GM18507 (cell line): ENCODE measurements at places on chromosomes 1 and 21.
A peak's percentile ranks its signal among the peaks of the same experiment; 100 is the strongest.

DNA sequence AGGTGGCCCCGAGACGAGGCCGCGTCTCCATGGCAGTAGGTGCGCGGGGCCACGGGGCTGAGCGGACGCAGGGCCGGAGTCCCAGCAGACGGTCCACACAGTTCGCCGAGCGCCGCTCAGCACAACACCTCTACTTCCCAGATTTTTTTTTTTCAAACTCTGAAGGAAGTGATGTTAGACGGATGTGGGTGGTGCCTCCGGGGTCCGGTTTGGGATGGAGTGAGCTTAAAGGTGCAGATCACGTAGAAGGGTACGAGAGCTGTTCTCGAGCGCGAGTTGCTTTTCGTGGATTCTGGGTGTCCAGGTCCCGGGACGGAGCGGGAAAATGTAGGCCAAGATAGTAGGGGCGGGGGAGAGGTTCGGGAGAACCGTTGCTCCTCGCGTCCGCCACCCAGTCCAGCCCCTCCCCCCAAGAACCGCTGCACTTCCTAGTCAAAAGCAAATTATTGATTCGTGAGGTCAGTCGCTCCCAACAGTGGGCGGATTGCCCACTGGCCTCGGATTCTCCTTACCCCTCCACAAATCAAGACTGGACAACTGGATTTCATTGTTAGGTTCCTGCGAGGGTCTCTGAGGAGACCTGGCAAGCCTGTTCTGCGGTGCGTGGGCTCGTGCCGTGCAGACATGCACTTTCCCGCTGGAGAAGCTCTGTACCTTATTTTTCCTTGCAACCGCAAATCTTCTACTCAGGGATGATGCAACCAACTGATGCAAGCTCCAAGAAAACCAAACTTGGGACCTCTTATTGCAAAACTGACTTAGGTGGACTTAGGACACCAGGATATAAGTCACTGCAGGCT lies at the start of gene TXNDC12:
TXNDC12 (minus strand) TSS at position 126 of the 800 bp plus-strand sequence; CDS start at position 31, 95 bp downstream.
- peak; percentile 53 for DNase-seq

DNA sequence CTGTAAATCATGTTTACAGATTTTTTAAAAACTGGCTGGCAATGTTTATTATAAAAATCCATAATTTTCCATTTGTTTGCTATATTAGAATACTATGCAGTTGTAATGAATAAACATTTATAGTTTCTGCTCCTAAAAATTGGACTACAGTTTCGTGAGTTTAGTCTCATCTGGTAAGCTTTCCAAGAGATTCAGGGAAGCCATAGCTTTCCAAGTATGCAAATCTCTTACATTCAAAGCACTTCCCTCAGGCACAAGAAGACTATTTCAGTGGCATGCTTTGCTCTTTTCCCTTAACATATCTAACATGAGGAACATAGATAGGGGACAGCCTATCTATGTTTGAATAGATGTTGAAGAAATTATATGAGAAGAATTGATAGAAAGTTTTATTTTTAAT lies 77.2 kb downstream of the ADGRL2 start:
- DNase-seq = no peak

- no peak for DNase-seq
These were observed 829 bp downstream of the KCNE1 start for GRCh38 chr21:34511181-34511580.

DNA sequence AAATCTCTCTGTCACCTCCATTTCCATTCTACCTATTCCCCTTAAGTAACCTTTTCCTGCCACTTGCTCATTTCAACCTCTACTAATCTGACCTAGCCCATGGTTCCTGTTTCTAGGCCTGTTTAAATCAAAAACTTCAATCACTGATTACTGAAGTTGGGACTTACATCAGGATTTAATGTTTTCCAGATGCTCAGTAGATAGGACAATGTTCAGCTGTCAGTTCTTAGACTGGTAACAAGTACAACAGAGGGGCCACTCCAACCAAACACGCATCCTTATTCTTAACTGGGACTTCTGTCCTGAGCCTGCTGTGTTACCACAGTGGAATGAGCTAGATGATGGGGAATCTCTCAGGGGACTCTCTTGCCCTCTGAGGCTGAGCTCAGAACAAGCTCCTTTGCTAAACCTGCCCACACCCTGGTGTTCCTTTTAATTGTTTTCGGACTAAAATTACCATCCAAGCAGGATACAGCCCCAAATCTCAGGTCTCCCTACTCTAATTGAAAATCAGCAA lies 974.6 kb downstream of the TTLL7 start:
- DNase-seq = no peak
